ENCODE measurements at places on chromosomes 12 and 14.

DNA sequence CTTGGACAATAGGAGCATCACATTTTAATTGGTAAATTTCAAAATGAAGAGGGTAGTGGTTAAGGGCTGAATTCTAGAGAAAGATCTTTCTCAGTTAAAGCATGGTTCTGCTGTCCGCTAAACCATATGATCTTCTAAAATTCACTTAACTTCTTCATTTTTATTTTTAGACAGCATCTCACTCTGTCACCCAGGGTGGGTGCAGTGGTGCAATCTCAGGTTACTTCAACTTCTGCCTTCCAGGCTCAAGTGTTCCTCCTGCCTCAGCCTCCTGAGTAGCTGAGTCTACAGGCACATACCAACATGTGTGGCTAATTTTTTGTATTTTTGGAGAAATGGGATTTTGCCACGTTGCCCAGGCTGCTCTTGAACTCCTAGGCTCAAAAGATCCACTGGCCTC is 226.7 kb upstream of the ABCD2 start:
- no peak for DNase-seq

GRCh38 chr14:77205566-77205965 is 24.0 kb downstream of the TMEM63C start:
- no peak for DNase-seq

DNA sequence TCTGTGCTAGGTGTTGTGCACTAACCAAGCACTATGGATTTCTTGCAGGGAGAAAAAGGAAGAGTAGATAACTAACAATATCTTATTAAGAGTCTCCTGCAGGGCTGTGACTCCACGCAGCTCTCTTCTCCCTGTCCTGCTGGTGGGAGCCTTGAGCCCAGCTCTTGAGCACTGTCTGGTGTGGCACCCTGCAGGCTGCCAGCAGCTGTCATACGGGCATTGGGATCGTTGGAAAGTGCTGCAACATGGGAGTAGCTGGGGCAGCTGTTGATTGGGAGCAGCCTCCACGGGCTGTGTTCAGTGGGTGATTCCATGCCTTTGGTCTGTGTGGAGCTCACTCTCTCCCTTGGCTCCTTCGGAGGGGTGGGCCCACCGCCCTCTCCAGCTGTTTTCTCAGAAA is 125.3 kb downstream of the FBXL14 start:
- DNase-seq: no peak

DNA sequence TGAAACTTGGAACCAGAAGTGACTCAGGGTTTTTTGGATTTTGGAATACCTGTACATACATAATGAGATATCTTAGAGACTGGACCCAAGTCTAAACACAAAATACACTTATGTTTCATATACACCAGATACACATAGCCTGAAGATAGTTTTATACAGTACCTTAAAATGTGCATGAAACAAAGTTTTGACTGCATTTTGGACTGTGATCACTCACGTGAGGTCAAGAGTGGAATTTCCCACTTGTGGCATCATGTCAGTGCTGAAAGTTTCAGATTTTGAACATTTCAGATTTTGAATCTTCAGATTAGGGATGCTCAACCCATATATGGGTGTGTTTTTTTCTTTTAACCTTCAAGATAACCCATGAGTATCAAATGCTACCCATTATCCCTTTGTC is 6.6 kb downstream of the SBNO1 start:
- DNase-seq: no peak

- DNase-seq: no peak
Observed at GRCh38 chr14:77100961-77101360, 2.9 kb downstream of the CIPC start.

GRCh38 chr12:126095748-126096510 is 1030.7 kb downstream of the AACS start:
- no peak for DNase-seq
